Progenitor cell of endocrine pancreas (in vitro differentiated cells): ENCODE measurements at places on chromosomes 7 and 10.

GRCh38 chr7:84237533-84238173, 43.1 kb upstream of the SEMA3A start:
- DNase-seq = no peak

DNA sequence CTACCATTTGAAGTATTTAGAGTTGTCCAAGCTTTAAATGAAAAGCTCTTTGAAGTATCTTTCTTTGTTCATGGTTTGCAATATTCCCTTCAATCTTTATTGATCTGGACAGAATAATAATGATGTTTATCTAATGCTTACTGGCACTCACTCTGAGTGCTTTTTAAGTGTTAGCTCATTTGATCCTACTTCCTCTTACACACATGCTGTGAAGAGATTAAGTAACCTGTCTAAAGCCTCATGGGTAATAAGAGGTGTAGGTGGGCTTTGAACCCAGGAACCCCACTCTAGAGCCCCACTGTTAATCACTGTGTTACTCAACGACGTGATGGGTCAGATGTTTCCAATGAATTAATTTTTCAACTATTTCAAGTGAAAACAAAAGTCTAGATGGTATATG, 31.1 kb upstream of the ADD3 start:
- no peak for DNase-seq

DNA sequence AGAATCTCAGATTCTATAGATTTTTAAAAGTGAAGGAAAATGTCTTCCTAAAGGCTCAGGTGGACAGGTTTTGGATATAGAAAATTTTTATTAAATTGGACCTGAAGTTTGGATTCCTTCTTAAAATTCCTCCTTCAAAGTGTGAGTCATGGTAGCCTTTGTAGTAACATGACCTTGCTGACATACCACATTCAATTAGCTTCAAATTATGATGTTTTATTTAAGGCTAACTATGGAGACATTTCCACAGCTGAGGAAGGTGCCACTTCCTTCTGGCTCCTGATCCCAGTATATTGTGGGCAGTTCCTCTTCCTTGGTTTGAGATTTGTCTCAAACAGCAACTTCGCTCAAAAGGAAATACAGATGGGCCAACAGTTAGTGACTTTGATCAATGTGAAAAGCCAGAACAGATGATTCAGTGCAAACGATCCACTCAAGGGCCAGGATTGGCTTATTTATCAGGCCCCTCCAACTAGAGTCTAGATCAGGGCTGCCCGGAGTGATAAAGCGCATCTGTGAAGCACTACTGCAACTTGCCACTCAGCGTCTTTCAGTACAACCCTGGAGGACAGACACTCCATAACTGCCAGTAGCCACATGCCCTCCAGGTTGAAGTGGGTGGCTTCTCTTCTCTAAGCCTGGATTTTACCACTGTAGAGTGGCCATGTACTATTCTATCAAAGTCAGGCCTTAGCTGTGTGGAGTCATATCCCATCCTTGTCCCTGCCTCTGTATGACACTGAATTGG, 573.5 kb downstream of the KIF20B start:
- DNase-seq = no peak

DNA sequence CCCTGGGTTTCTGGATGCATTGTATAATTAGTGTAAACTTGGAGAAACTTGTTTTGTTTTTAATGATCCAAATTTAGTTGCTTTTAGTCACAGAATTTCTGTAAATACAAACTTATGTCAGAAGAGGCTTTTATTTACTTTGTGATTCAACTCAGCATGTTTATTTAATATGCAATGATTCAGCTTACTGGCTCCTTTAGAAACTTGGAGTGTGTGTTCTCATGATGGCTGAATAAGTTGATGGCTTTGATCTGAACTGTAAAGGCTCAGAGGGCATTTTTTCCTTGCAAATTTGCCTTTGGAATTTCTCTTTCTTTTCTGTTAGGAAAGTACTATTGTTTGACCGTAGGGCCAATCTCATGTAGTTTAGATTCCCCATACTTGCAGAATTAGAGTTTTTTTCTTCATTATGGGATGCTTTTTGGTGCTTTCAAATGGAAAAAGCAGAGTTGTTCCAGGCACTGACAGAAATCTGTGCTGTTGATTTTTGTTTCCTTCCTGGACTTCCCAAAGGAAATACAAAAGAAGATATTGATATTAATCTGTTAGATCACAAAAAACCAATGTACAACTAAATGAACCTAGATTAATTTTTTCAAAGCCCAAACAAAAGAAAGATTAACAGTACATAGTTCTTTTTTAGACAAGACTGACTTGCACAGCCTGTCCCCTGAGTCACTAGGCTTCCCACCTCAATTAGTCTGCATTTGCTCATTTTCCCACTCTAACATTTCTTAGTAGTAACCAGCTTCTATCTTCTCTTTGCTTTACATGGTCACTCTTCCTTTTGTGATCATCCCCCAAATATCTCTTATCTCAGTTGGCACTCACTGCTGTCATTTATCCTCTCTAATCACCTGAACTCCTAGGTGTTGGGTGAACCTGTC, 96.8 kb upstream of the AGR3 start:
- no peak for DNase-seq

- DNase-seq = no peak
Observed at GRCh38 chr7:147170341-147171012, 1053.9 kb downstream of the CNTNAP2 start.

DNA sequence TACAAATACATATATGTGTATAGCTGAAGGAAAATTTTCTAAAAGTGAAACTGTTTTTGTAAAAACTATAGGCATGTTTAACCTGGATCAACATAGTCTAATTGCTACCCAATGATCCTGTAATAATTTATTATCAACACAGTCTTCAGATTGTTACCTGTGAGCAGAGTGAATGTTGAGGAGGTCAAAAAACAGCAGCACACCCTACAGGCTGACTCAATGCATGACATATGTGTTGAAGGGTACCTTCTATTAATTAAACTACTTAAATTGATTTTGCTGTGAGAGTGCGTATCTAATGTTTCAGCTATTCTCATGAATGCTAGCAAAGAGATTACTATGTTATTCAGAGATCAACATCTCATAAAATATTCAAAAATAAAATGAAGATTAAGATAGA, 411.4 kb downstream of the TNS3 start:
- no peak for DNase-seq

DNA sequence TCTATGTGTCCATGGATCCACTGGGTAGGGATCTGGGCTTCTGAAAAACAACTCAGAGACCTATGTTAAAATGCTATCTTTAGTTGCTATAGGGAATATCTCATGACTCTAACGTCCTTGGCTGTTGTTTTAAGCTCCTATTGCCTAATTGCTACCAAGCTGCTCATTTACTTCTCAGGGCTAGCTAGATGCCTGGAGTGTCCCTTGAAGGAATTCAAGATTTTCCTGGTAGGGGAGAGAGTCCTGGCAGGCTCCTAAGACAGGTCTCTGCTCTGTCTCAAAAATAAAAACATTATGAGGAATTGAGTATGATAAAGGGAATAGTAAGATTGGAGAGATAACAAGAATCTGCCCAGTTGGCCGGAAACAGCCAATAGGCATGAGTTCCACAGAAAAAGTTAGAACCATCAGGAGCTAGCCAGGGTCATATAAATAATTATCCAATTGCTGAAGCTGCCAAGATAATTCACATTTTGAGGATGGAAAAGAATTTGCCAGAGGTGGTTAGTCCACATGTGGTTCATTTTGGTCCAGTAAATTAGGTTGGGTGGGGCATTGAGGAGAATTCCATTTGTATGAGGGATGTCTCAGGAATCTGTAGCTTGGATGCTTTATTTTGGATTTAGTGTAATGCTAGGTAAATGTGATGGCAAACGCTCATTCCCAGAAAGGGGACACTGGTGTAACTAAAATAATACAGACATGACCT, 362.7 kb upstream of the VSTM2A start:
- no peak for DNase-seq

GRCh38 chr7:134186027-134186426, 58.9 kb downstream of the LRGUK start:
- DNase-seq = no peak

DNA sequence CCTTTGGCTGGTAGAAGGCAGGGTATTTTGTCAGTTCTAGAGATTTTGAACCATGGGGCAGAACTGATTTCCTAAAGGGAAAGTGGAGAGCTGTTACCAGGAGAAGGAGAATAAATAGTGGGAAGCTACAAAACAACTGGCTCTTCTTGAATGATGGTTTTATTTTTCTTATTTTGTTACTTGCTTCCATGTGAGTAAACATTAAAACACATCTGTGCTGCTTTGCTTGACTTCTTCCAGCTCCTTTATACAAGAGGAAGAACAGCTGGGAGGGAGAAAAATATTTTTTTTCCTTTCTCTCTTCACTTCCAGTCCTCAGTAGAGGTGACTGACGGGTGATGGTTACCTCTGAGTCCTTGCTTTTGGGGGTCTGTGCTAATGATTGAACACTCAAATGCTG, 30.0 kb upstream of the SYPL1 start:
- DNase-seq = no peak

DNA sequence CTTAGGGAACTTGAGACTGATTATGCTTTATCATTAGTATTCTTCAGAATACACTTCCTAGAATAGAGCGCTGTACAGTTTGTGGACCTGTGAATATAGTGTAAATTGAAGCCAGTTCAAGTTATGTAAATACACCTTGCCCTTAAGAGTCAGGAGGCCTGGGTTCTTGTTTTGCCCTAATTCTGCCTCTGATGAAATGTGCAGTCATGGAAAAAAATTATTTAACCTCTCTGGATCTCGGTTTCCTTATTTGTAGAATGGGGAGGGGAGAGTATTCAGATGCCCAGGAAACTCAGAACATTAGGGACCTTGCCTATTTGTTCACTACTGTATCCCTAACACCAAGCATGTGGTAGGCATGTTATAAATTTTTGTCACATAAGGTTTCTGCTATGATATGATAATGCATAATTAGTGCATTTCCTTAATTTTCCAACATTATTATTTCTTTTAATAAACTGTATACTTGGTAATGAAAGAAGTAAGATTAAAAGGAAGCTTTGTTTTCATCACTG, 1.3 kb downstream of the EXOC6 start:
- DNase-seq = no peak

- no peak for DNase-seq
Observed at GRCh38 chr7:31892099-31892829, 177.9 kb downstream of the PDE1C start.

DNA sequence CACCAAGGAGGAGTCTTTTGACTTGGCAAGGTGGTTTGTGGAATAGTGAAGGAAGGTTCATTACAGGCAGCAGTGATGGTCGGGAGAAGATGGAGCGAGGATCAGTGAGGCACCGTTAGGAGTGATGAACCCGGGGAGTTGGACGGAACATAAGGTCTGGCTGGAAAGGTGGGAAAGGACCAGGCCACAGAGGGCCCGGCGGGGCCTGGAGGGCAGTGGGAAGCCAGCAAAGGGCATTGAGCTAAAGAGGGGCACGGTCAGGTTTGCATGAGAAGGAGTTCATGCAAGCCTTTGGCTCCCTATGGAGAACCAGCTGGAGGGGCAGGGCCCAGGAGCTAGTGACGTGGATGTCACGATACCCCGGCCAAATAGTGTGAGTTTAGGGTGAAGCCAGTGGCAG, 46.2 kb upstream of the RABGEF1 start:
- no peak for DNase-seq

DNA sequence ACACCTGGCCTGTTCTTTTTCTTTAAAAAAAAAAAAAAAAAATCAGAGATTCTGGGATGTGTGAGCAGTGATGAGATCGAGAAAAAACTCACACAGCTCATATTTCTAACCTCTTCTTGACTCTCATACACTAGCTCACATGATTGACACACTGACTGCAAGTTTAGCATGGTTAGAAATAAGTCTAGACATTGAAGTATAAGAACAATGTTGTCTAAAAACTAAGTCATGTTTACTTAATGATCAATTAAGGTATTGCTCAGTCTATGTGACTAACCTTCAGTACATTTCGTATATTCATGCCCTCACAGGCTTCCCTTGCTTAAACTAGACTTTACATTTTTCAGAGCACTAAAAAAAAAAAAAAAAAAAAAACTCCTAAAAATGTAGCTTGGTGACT, 775.1 kb downstream of the GATA3 start:
- DNase-seq = no peak

GRCh38 chr10:16777473-16778370, 39.5 kb downstream of the RSU1 start:
- no peak for DNase-seq

DNA sequence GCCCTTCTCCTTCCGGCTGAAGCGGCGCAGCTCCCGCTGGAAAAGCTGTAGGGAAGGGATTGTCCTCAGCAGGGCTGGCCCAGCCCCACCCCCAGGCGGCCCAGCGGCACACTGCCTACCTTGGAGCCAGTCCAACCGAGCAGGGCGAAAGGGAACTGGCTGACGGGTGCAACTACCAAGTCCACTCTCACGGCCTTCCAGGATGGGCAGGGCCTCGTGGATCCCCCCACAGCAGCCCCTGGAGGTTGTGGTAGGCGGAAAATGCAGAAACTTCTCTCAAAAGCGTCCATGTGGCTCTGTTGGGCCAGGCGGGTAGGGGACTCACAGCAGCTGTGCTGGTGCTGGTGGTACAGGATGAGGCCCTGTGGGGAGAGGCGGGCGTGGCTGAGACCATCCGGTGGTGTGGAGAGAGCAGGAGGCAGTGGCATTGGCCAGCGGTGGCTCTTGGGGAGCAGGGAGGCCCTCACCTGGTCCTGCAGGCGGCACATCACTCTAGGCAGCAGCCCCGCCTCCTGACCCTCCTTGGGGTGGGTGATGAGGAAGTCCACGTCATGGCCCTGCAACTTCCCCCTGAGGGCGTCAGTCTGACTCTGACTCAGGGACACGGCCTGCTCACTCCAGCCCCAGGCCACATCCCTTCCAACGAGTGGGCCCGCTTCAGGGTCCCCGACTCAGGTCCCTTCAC, 8.4 kb upstream of the PGAM2 start:
- no peak for DNase-seq

DNA sequence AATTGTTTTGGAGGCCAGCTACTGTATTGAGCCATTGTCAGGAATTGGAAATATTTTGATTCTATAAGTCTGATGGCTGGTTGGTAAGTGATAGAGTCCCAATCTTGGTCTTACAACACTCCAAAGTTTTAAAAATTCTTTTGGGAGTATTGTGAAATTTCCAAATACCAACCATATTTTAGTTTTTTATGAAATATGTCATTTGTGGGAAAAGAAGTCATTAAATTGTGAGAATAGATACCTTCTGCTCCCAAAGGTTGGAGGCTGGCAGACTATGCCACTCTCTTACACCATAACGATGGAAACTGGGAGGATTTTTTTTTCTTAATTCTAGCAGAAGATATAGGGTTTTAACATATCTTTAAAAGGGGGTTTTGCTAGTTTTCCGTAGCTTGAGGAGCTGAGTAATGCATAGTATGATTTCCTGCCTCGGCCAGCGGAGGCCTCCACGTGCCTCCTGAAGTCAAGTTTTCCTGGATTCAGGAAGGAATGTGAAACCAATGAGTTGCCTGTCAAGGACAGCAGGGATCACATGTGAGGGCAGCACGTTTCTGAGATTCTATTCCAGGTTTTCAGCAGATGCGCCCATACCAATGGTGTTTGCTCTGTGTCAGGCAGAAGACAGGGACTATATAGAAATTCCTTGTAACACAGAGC, 92.2 kb upstream of the LAMB4 start:
- DNase-seq = no peak
